Activated T-cell treated with anti-CD3 and anti-CD28 coated beads for 1 hour (primary cell): ENCODE measurements at places on chromosomes 16 and 17.

GRCh38 chr16:13176711-13177110 lies 275.3 kb downstream of the SHISA9 start:
- no peak for DNase-seq

- no peak for DNase-seq
Observed at GRCh38 chr16:12531937-12532336, 271.8 kb downstream of the CPPED1 start.

- DNase-seq, result no peak
Observed at GRCh38 chr16:89620406-89620841, 7.0 kb downstream of the DPEP1 start.

- no peak for DNase-seq
Observed at GRCh38 chr17:74520016-74520434, 11.2 kb downstream of the CD300LB start.

DNA sequence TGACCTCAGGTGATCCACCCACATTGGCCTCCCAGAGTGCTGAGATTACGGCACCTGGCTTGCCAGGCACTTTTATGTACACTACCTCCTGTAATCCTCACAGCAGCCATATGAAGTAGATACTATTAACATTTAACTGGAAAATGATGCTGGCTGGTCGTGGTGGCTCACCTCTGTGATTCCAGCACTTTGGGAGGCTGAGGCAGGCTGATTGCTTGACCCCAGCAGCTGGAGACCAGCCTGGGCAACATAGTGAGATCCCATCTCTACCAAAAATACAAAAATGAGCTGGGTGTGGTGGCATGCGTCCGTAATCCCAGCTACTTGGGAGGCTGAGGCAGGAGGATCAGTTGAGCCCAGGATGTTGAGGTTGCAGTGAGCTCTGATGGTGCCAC lies 2.0 kb upstream of the MAPK3 start:
- no peak for DNase-seq

- no peak for DNase-seq
Observed at GRCh38 chr16:90031931-90032673, 12.8 kb upstream of the DBNDD1 start.

GRCh38 chr17:77693301-77693700 lies 265.2 kb upstream of the TNRC6C start:
- no peak for DNase-seq

- no peak for DNase-seq
Observed at GRCh38 chr17:77778636-77779489, 179.6 kb upstream of the TNRC6C start.

- DNase-seq, result no peak
Observed at GRCh38 chr17:71203953-71204352, 916.9 kb upstream of the SOX9 start.

DNA sequence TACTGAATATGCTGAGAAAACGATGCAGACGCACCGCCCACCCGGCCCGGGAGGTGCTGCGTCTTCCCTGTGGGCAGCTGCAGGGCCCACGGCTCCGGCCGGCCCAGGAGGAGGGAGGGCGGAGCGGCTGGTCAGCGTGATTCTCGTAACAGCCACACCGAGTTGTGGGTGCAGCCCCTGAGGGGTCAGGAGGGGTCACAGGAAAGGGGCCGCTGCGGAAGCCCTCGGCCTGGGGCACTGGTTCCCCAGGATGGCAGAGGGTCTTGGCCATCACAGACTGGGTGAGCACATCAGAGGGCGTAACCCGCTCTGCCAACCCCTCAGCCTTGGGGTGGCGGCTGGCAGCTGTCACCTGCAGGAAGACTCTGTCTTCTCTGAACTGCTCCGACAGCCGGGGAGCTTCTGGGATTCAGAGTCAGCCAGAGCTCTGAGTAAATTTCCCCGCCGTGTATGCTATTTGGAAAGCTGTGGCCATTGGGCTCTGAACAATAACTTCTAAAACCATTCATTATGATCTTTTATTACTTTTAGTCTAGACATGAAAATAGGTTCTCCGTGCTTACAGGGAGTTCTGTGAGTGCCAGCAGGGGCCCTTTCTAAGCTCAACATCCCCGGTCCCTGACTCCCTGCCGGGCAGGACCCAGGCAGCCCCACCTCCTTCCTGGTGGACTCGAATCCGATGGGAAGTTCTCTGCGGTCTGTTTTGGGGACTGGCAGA lies 87.4 kb upstream of the CHMP6 start:
- no peak for DNase-seq

DNA sequence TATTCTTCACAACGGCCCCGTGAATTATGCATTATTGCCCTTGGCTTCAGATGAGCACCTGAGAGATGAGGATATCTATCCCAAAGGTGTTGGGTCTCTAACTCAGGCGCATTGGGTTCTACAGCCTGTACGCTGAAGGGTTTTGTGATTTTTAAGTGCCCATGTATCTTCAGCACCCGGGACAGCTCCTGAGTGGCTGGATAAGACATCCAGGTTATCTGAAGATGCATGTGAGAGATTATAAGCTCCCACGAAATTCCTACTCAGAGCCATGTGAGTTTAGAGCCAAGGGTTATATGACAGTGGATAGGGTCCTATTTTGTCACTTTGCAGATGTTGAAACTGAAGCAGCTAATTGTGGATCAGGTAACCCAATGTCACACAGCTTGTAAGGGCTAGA lies 612.3 kb upstream of the EEF2KMT start:
- no peak for DNase-seq

DNA sequence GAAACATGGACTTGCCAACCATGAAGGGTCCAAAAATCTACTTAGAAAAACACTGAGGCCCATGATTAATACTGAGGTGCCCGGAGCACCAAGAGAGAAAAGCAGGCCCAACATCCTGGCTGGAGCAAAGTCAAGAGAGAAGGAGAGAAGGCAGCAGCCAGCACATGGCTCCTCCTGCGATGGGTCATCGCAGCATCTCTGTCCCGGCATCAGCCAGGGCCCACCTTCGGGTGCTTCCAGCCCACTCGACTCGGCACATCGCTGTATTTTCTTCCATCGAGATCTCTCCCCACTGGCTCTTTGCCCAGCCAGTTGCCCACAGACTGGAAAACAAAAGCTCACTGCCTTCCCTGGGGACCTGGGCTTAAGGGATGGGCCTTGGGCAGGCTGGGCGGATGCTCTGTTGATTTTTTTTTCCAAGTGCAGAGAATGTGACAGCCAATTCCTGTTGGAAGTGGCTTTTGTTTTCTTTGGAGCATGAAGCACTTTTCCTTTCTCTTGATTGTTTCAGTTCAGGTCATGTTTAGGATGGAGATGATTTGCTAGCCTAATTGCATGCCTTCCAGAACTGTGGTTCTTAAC lies 58.1 kb downstream of the CYB5B start:
- DNase-seq, result no peak

DNA sequence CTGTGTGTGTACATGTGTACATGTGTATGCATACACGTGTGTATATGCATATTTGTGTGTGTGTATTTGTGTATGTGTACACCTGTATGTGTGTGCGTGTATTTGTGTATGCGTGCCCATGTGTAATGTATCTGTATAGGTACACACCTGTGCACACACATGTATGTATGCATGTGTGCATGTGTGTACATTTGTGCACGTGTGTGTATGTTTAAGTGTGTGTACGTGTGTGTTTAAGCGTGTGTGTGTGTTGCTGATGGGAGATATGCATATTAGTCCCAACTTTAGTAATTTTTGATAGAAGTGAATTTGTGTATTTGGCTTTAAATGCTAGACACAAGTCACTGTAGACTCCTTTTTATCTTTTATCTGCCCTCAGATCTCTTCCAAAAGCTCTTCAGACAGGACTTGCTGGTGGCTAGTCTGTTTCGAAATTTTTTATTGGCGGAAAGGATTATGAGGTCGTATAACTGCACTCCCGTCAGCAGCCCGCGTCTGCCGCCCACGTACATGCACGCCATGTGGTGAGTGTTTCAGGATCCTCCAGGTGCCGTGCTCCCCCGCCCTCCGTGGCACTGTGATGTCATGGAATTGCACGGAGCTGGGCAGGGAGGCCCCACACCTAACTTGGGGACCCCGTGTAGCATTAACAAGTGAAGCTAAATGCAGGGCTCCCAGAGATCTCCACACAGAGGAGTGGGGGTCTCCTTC lies 168.8 kb upstream of the CHMP6 start:
- no peak for DNase-seq

DNA sequence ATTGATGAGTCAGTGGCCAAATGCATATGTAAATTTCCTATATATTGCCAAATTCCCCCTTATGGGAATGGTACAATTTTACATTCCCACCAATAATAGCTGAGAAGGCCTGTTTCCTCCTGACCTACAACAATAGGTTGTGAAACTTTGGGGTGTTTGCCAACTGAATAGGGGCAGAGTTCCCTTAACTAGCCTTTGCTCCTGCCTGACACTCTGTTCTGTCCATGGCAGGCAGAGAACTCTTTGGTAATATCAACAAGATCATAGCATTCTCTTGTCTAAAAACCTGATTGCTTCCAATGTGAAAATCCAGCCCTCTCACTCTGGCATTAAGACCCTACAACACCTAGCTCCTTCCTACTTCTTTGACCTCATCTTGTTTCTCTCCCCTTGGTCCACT lies 149.7 kb downstream of the HAPSTR1 start:
- no peak for DNase-seq

DNA sequence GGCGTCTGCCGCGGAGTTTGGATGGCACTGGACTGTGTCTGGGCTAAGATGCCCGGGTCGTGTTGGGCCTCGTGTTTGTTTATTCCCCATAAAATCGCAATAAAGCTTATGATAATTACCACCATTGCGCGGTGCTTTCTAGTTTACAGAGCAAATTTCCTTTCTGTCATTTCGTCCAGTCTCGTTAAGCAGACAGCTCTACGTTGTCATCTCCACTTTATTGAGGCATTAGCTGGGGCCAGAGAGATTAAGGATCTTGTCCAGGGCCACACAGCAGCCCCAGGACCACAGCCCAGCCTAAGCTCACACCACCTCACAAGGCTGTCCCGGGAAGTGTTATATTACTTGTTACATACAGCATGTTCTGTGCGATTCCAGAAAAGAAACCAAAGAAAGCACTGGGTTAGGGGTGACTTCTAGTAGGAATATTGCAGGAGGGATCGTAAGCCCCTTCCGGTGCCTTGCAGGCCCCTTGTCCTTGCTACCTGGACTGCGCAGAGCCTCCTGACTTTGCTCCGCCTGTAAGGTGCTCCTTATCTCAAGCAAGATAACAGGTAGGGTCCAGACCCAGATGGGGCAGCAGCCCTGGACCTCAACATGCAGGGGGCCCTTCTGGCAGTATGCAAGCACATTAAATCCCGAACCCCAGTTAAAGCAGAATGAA lies 6.3 kb downstream of the NOS2 start:
- DNase-seq, result no peak

GRCh38 chr17:77888242-77889134 lies 70.0 kb upstream of the TNRC6C start:
- DNase-seq, result no peak
